LHCN-M2 (cell line): ENCODE measurements at places on chromosomes 13 and 19.

DNA sequence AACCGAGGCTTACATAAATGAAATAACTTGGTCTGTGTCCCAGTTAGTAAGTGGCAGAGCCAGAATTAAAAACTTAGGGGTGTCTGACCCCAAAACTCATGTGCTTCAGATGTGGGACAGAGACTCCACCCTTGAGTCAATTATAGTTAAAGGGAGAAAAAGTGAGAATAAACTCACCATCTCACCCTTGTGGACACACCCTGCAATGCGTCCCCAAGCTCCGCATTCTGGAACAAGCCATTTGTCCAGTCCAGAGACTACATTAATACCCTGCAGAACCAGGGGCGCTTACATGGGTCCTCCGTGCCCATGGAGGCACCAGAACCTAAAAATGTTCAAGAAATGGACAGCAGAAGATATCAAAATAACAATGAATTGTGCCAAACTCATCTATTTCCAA is 207.0 kb upstream of the ZNF507 start:
- no peak for DNase-seq

DNA sequence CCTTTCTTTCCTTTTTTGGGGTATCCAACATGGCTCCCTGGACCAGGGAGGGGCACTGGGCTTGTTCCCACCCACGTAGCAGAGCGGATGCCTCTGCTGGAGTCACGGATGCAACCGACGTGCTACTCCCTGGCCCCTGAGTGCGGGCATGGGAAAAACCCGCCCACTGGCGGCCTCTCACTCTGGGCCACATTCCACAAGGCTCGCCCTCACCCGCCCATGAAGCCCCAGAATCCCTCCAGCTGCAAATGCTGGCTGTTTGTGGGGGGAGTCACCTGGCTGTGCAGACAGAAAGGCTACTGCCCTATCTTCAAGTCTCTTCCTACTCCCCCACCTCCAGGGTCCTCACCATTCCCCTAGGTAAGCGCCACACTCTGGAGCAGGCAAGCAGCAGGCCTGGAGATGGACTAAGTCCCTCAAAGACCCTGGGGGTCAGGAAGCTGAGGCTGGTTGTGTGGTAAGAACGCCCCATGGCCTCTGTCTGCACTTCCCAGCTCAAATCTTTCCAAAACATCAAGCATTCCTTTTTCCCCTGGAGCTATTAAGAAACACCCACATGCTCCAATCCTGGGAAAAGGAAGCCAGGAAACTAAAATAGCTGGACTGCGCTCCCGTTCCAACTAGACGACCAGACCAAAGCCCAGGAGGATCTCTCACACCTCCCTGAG is 17.9 kb upstream of the EPHX3 start:
- peak; percentile 87 for DNase-seq

- no peak for DNase-seq
Measured at GRCh38 chr13:50847501-50847900, 4.0 kb upstream of the DLEU7 start.

DNA sequence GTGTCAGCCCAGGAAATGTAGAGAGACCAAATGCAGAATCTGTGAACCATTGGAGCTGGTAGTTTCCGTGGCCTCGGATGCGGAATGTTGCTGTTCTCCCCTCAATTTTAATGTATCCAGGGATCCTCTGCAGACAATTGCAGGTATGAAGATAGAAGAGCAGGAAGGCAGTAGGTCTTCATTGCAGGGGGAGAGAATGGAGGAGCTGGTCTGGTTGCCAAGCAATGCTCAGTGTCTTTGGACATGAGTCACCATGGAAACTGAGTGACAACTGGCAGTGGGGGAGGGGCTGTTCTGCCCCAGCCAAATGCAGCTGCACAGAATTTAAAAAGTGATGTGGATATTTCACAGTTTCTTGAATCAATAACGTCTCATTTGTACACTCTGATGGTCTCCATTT is 56.1 kb upstream of the ZNF835 start:
- no peak for DNase-seq

- DNase-seq, result no peak
Measured at GRCh38 chr13:39381456-39381855, 221.5 kb downstream of the LHFPL6 start.

GRCh38 chr19:17726136-17726741 is 7.0 kb downstream of the MAP1S start:
- DNase-seq, result no peak
